Activated naive CD4-positive, alpha-beta T cell treated with anti-CD3 and anti-CD28 coated beads for 36 hours (primary cell): ENCODE measurements at places on chromosomes 1 and 21. TPM values are rescaled to one million over a fixed set of nuclear protein-coding genes. Genes with fewer than 3 reads are reported as not detected.

The AMPD1 gene
- total RNA-seq: not detected

DNA sequence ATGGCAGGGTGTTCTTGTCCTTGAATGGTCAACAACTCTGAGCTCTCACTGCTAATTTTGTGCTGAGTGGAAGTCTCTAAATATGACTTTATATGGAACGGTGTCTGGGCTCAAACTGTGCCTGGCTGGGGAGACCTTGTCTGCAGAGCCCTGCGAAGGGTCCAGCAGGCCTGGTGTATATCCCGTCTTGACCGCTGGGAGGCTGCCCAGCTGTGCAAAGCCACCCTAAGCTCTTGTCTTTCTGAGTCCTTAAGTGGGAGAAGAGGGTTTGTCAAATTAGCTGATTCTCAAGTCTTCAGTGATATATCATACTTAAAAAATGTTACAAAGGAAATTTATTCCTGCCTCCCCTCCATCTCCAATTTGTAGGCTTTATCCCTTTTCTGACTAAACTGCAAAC lies 198.7 kb downstream of the KCNJ6 start:
- DNase-seq: no peak

The TMEM81 gene
- 3.7 TPM for total RNA-seq

The S100A8 gene
- total RNA-seq: not detected

- DNase-seq: no peak
Observed at GRCh38 chr1:99657213-99658030, 11.5 kb downstream of the PALMD start.

The PRMT2 gene
- 81.1 TPM for total RNA-seq

DNA sequence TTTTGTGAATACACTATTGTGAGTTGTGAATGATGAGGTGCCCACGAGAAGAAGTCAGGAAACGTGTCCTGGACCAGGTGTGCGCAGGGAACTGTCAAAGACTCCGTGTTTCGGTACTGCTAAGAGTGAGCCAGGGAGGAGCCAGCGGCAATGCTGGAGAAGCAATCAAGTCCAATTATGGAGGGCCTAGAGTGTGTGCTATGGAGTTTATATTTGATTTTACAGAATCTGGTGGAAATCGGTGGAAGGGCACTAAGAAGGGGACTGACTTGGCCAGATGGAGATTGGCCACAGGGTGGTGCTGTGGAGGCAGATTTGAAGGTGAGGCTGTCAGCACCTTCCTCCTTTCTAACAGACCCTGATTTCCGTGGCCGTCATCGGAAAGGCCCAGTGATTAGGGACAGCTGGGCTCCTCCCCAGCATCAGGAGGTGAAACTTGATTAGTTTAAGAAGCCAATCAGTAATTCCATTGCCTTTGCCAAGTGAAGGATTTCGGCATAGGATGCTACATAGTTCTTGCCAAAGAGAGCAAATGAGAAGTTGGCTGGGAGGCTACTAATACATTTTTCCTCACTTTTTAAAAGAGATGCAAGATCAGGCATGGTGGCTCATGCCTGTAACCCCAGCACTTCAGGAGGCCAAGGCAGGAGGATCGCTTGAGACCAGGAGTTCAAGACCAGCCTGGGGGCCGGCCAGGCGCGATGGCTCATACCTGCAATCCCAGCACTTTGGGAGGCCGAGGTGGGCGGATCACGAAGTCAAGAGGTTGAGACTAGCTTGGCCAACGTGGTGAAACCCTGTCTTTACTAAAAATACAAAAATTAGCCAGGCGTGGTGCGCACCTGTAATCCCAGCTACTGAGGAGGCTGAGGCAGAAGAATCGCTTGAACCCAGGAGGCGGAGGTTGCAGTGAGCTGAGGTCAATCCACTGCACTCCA lies 7.0 kb downstream of the PTCH2 start:
- DNase-seq: peak; percentile 98

GRCh38 chr1:212982430-212983152 lies 32.2 kb downstream of the VASH2 start:
- no peak for DNase-seq

DNA sequence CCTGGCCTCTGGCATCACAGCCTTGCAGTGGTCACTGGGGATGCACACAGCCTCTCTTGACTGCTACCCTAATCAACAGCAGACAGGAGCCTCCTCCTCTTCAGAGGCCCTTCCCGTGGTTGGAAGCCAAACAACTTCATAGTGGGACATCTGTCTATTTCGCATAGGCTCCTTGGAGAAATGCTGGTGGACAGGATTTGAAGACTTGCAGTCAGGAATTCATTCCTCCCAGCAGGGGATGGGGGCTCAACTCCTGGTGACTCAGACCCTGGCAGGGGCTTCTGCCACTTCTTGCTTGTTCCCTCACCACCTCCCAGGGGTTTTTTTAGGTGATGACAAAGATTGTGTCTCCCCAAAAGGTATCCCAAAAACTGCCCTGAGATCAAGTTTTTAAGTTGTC lies 191.7 kb upstream of the CAMK1G start:
- DNase-seq: no peak

DNA sequence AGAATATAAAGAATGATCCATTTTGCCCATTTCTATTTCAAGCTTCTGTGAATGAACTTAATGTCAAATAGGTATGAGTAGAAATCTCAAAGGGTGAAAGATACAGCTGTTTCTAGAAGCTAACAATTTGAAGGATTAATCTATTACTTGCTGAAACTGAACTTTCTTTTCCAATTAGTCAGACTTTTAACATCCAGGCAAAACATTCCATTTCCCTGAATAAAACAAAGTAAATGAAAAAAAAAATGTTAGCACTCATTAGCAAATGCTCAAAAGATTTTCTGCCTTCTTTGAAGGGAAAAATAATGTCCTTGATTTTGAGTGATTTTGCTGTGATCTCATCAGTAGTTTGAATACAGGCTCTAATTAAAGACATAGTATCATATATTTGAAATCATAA lies 447.6 kb upstream of the PRMT6 start:
- DNase-seq: no peak

The TRABD2B gene
- total RNA-seq: not detected

The LDLRAD1 gene
- not detected for total RNA-seq

DNA sequence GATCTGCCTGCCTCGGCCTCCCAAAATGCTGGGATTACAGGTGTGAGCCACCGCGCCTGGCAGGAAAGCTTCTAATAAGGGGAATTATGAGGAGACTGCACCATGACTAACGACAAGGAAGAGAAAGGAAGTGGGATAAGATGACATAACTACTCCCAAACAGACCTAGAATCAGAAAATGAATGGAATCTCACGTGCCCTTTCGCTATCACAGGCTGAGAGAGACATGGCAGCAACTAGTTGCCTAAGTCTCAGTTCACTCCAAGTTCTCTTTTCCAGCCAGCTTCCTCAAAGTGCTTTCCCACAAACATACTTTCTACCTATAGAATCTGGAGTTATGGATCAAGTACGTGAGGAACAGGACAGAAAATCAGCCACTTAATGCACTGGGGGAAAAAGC lies 2.0 kb downstream of the PI4KB start:
- no peak for DNase-seq
